ENCODE measurements at places on chromosomes 16 and 17. TPM values are rescaled to one million over a fixed set of nuclear protein-coding genes. Genes with fewer than 3 reads are reported as not detected.
A peak's percentile ranks its signal among the peaks of the same experiment; 100 is the strongest.

- peak overlapping the region; percentile 33 for H3K4me3 ChIP-seq
- no peaks in the 10 kb centered on the region for H3K27me3 ChIP-seq
- DNase-seq = peak; percentile 90
- peak overlapping the region; percentile 86 for H3K27ac ChIP-seq
Observed at GRCh38 chr16:3149630-3150345, 15.0 kb downstream of the ZNF213 start.

DNA sequence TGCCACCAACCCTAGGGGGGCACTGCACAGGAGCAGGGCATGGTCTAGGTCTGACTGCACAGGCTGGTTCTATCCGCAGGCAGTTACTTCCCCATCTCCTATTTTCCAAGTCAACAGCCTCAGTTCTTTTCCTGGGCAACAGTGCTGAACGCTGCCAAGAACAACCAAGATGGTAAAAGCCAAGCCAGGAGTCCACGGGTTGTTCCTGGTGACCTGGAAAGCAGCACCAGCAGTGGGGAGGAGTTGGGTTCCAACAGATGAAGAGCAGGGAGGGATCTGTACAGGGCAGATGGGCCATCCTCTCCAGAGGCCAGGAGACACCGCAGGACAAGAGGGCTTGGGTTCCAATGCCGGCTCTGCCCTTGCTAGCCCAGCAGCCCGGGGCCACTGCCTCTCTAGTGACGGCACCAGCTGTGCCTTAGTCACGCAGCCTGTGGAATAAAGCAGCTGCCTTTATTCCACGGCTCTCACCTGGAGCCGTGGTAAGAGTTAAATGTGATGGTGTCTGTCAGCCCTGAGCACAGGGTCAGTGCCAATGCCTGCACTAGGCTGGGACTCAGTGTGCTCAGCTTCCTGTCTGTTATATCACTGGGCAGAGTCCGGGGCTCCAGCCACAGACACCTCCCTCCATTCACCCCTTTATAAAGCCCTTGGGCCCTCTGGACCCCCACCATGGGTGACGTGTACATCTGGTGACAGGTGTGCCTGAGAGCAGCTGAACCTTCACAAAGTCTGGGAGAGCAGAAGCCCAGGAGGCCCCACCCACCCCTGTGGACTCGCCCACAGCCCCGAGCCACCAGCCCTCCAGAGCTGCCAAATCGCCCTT, 44.9 kb downstream of the MARF1 start:
- DNase-seq = no peak
- H3K27me3 ChIP-seq = no peaks in the 10 kb centered on the region
- no peak overlapping the region for H3K4me3 ChIP-seq
- no peaks in the 10 kb centered on the region for H3K36me3 ChIP-seq
- H3K27ac ChIP-seq = no peak overlapping the region

DNA sequence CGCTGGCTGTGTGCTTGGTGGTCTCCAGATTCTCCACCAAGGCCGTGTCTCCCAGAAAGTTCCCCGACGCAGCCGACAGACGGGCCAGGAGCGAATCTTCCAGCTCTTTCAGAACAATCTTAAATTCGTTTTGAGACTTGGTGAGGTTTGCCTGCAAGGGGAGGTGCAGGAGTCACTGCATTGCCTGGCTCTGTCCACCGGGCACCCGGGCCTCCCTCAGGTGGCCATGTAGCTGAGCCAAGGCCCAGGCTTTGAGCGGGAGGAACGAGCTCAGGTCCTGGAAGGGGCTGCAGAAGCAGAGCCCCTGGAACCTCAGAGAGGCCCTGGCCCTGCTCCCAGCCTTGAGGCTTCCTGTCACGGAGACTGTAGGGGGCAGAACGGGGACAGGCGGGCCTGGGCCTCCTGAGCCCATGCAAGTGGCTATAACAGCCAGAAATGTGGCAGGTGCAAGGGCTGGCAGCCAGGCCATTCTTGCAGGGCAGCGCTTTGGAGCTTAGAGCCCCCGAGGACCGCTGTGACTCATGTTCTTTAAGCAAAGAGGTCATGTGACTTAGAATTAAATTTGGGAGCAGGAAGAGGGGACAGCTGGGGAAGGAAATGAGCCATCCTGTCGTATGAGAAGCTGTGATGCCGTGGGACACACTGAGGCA, 72.4 kb downstream of the PGS1 start:
- H3K27me3 ChIP-seq = no peaks in the 10 kb centered on the region
- no peaks in the 10 kb centered on the region for H3K36me3 ChIP-seq
- no peak overlapping the region for H3K27ac ChIP-seq

FOXF1 gene
- total RNA-seq = 23.7 TPM

CACNG5 gene
- total RNA-seq = not detected
